Right lung (tissue), 10 donors: ENCODE measurements at places on chromosomes 13 and 19.

DNA sequence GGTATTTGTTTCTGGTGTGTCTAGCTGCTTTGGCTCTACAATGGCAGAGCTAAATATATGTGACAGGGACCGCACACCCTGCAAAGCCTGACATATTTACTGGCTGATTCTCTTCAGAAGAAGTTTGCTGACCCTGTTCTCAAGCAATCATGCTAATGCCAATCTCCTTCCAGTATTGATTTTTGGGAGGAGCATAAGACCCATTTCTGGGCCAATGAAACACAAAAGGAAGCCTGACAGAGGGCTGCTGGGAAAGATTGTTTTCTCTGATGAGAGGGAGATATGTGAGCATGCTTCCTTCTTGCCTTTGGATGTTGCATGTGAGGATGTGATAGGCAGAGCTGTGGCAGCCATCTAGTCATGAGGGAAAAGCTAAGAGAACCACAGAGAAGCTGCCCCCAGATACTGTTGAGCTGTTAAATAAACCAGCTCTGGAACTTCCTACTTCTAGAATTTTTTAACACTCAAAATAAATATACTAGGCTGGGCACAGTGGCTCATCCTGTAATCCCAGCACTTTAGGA is 31.4 kb upstream of the TPTE2 start:
- DNase-seq = no peak

DNA sequence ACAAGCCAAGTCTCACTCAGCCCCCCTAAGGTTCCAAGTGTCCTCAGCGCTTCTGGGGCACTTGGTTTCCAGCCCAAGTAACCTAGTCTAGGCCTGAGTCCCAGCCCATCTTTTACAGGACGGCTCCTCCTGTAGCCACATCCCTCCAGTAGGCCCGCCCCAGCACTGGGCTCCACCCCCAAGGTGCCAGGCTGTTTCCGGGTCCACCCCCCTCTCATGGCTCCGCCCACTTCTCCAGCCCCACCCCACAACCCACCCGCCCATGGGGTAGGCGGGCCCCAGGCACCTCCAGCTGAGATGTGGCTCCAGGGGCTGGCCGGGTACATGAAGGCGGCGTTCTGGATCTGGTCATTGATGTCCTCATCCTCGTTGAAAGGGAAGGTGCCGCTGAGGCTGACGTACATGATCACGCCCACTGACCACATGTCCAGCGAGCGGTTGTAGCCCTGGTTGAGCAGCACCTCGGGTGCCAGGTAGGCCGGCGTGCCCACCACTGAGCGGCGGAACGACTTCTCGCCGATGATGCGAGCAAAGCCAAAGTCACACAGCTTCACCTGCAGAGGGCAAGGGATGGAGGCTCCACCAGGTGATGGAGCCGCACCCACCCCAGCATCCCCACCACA is 17.2 kb upstream of the DACT3 start:
- no peak for DNase-seq

GRCh38 chr13:99980824-99981734 is 505 bp upstream of the ZIC2 start:
- DNase-seq = no peak

DNA sequence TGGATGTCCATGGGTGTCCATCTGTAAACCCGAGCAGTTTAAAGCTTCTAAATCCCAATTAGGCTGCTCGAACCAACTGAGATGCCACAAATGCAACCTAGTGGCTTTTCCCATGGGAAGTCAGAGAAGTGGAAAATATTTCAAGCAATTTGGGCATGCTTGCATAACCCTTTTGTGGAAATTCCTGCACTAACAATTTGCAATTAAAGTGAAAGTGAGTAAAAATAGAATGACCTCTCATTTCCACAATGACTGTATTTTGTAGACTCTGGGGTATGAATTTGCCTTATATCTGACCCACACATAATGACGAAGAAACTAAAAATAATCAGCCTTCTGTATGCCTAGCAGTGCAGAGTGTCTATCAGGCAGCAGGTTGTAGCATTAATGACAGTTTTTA is 91.8 kb upstream of the TSC22D1 start:
- no peak for DNase-seq

- no peak for DNase-seq
These were observed 17.6 kb downstream of the EMP3 start for GRCh38 chr19:48342841-48343540.

DNA sequence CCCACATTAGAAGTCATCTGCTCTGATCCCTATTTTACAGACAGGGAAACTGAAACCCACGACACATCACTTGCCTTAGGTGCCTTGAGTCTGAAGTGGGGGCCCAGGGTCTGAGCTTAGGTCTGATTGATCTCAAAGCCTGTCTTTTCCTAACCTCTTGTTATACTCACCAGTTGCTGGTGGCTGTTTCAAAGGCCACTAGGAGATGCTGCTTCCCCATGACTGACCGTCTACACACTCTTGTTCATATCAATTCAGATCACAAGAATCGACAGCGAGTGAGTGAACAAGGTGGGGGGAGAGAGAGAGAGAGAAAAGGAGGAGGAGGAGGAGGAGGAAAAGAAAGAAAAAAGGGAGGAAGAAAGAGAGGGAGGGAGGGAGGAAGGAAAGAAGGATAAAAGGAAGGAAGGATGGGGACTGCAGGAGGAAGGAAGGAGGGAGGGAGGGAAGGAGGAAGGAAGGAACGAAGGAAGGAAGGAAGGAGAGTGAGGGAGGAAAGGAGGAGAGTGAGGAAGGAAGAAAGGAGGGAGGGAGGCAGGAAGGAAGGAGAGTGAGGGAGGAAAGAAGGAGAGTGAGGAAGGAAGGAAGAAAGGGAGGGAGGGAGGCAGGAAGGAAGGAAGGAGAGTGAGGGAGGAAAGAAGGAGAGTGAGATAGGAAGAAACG is 3.3 kb downstream of the OR10H1 start:
- DNase-seq = no peak

GRCh38 chr19:6613711-6614110 is 22.8 kb upstream of the CD70 start:
- no peak for DNase-seq

DNA sequence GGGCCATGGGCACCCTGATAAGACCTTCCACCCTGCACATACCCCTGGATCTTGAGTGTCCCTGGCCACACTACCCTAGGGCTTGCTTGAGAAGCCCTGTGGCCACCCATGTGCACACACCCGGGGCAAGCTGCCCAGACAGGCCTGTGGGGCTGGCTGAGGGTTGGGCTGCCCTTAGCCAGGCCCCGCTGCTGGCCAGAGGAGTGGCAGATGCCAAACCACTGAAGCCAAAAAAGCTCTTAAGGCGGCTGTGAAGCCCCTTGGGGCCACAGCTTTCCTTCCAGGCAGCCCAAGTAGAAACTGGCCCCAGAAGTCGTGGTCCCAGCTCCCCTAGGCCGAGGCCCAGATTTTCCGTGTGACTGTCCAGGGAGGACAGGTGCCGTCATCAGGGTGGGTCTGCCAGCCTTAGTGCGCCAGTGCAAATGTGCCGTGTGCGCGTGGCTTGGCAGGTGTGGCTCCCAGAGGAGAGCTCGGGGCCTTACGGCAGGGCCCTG is 14.8 kb downstream of the CEBPG start:
- DNase-seq = no peak

DNA sequence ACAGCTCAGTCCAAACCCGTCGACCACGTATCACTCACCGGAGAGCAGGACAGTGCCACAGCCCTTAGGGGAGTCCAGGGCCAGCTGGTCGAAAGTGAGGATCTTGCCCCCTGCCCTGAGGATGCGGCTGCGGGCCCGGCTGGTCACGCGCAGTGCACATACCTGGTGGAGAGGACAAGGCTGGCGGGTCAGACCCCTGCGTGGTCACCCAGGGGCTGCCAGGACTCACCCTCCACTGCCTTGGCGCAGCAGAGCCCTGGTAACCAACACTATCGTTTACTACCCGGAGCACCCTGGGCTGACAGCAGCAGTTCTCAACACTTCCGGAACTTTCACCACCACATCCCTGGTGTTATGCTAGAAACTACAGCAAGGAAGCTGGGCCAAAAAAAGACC is 1.2 kb upstream of the FAM83E start:
- no peak for DNase-seq

DNA sequence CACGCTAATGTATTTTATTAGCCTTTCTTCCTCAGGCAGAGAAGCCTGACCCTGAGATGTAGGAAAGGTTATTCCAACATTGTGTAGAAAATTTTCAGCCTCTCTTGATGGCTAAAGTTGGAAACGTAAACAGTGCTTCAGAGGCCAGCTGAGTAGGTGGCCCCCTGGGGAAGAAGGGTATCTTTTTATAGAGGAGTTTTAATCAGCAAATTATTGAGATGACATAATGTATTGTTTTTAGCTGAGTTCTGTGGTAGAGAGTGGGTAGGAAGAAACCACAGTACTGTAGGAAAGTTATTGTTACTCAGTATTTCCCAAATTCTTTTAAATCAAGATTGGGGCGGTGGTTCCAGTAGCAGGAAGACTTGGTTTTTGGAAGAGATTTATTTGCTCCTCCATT is 268.8 kb downstream of the DLEU7 start:
- DNase-seq = no peak

- DNase-seq = no peak
These were observed 2.1 kb downstream of the TRIM13 start for GRCh38 chr13:49998714-49999624.

DNA sequence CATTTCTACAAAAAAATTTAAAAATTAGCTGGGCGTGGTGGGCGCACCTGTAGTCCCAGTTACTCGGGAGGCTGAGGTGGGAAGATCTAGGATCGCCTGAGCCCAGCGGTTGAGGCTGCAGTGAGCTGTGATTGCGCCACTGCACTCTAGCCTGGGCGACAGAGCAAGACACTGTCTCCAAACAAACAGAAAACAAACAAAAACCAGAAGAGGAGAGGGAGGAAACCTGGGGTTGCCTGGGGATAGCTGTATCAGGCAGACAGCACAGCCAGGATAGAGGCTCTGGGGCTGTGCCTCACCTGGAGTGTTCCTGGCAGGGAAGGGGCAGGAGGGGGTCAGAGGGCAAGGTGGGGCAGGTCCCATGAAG is 2.6 kb upstream of the POLR2E start:
- DNase-seq = no peak

DNA sequence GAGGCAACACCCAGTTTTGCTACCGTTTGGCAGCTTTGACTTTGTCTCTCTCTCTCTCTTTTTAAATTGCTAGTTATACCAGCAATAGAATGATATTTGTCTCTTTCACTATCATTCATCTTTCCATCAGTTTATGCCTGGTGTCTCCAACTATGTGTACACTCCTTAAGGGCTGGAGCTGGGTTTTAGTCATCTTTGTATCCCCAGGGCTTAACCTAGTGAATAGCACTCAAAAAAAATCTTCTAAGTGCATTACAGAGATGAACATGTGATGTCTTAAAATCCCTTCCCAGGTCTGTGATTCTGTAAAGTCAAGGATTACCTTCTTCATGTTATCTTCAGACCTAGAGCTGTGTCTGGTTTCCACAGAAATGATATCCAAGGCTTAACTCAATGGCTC is 7.8 kb upstream of the UBL3 start:
- DNase-seq = no peak

GRCh38 chr19:10290876-10291553 is 1.3 kb downstream of the ICAM5 start:
- no peak for DNase-seq

DNA sequence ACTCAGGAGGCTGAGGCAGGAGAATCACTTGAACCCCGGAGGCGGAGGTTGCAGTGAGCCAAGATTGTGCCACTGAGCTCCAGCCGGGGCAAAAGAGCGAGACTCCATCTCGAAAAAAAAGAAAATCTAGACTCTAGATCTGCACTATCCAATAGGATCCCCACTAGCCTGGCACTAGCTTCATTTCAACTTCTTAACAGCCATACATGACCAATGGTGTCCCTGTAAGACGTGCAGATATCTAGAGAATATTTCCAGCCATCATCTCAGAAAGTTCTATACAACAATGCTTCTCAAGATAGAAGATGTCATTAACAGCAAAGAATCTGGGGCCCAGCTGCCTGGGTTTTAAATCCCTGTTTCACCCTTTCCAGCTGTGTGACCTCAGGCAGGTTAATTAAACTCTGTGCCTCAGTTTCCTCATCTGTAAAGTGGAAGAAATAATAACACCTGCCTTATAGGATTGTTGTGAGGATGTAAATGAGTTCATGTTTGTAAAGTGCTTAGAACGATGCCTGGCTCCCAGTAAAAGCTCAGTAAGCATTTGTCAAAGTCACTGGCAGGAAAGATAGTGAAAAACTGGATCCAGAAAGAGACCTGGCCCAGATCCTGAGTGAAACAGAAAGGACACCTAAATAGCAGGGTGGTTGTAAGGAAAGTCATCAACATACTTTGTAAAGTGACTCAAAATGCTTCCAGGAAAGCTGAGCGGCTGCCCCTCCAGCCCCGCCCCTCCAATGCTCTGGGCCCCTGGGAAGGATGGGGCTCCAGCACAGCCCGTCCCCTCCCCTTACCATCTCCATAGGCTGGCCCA is 13.5 kb downstream of the WIZ start:
- DNase-seq = no peak
